ENCODE measurements at places on chromosomes 7 and 10.

GRCh38 chr10:58322072-58322834 is 12.6 kb upstream of the UBE2D1 start:
- no peak for DNase-seq

DNA sequence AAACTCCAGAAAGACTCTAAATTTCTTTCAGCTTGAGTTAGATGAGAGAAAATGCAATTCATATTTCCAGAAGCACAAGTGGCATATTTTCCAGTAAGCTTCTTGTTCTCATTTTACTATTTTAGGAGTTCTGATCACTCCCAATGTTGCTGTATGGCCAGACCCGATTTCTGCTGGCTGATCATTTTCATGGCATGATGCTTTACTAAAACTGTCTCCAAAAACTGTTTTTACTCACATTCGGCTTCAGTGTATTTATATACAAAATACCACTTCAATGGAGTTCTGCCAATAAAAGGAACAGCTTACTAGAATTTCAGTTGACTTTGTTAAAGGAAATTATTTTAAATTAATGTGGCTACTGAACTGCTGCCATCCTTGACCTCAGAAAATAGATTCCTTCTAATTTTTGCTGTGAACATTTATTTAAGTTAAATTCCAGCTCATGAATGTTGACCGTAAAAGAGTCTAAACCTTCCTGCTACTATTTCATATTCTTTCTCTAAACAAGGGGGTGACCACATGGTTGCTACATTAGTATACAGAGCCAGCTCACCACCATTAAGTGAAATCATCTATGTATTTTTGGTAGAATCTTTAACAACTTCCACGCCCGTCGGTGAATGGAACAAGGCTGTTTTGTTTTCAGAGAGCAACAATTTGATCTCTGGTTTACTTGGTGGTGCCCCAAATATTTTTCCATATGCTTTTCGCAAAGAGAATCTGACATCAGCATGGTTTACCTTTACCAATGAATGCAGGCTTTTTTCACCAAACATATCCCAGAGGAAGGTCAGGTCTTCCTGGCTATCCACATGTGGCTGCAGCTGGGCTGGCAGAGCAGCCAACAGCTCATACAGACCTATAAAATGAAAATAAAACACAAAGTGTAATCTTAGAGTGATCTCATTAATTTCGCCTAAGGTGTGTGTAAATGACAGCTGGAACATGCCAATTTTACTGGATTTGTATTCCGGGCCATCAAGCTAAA is 101.2 kb downstream of the MPP7 start:
- DNase-seq: no peak

GRCh38 chr7:92763636-92764423 is 72.5 kb downstream of the CDK6 start:
- DNase-seq: no peak

DNA sequence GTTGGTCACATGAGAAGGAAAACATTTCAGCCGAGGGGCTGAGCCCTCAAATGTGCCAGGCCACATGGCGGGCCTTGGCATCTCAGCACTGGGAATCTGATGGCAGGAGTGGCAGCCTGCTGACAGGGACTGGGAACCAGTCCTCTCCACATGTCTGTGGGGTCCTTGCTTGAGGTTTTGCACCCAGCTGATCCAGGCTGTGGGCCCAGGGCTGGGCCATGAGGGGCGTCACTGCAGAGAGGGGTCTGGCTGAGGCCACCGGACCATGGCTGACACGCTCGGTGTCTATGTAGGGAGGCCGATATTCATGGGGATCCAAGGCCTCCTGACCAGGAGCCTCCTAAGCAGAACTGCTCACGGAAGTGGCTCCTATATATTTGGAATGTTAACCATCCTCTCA is 31.0 kb upstream of the PWWP2B start:
- DNase-seq: peak; percentile 42

GRCh38 chr7:2983586-2983985 is 60.1 kb downstream of the CARD11 start:
- DNase-seq: no peak

GRCh38 chr7:75966190-75966961 is 28.0 kb downstream of the TMEM120A start:
- no peak for DNase-seq

Data from activated CD8-positive, alpha-beta memory T cell treated with anti-CD3 and anti-CD28 coated beads, Interleukin-2, amount 50 U/mL, for 48 hours (primary cell).